ENCODE measurements at places on chromosomes 11 and 22. TPM values are rescaled to one million over a fixed set of nuclear protein-coding genes. Genes with fewer than 3 reads are reported as not detected.

BIRC3 gene
- total RNA-seq = 29.8 TPM

ZNF215 gene
- 1.3 TPM for total RNA-seq

CHADL gene
- not detected for total RNA-seq

OR52W1 gene
- total RNA-seq = not detected

MCAM gene
- total RNA-seq = 11.8 TPM

ABCC8 gene
- 2.3 TPM for total RNA-seq

HSPA8 gene
- total RNA-seq = 1,681 TPM

FOLH1 gene
- not detected for total RNA-seq

SCGB1D4 gene
- not detected for total RNA-seq

TP53AIP1 gene
- total RNA-seq = not detected

MYEOV gene
- 112 TPM for total RNA-seq

SYCE3 gene
- not detected for total RNA-seq

B4GAT1 gene
- 18.2 TPM for total RNA-seq

KLHDC7B gene
- total RNA-seq = 0.03 TPM

SHISAL1 gene
- total RNA-seq = 6.7 TPM

CHRNA10 gene
- total RNA-seq = 0.78 TPM

SCN4B gene
- 0.08 TPM for total RNA-seq

SNX32 gene
- total RNA-seq = 0.06 TPM

OR8G1 gene
- not detected for total RNA-seq

OR2AG2 gene
- not detected for total RNA-seq

SCGB1C1 gene
- not detected for total RNA-seq

OR10A6 gene
- total RNA-seq = not detected

RFPL1 gene
- total RNA-seq = not detected

USH1C gene
- total RNA-seq = 1.1 TPM

All from A549 treated with CORT108297 at 1 μM for 4 hours (cell line).